Activated CD4-positive, alpha-beta memory T cell treated with anti-CD3 and anti-CD28 coated beads for 36 hours (primary cell): ENCODE measurements at places on chromosomes 16 and 17.

- DNase-seq, result no peak
Observed at GRCh38 chr17:42519546-42520491, 16.2 kb upstream of the NAGLU start.

DNA sequence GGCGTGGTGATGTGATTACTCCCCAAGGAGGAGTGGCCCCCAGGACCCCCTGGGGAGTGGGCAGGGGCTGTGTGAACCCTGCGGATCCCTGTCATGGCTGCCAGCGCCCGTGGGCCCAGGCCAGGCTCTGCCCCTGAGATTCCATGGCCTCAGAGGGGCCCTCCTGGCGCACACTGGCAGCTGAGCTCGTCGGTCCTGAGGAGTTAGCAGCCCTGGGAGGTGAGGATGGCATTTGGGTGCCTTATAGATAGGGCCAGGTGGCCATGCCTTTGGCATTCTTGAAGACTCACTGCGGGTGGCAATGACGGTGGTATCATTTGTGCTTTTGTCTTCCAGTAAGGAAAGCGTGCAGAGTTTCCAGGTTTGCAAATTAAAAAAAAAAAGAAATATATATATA lies 146.8 kb upstream of the GSE1 start:
- no peak for DNase-seq

GRCh38 chr16:78929841-78930240 lies 670.7 kb downstream of the MAF start:
- DNase-seq, result no peak

- peak; percentile 83 for DNase-seq
Observed at GRCh38 chr16:27315333-27316037, 1.7 kb downstream of the IL4R start.

DNA sequence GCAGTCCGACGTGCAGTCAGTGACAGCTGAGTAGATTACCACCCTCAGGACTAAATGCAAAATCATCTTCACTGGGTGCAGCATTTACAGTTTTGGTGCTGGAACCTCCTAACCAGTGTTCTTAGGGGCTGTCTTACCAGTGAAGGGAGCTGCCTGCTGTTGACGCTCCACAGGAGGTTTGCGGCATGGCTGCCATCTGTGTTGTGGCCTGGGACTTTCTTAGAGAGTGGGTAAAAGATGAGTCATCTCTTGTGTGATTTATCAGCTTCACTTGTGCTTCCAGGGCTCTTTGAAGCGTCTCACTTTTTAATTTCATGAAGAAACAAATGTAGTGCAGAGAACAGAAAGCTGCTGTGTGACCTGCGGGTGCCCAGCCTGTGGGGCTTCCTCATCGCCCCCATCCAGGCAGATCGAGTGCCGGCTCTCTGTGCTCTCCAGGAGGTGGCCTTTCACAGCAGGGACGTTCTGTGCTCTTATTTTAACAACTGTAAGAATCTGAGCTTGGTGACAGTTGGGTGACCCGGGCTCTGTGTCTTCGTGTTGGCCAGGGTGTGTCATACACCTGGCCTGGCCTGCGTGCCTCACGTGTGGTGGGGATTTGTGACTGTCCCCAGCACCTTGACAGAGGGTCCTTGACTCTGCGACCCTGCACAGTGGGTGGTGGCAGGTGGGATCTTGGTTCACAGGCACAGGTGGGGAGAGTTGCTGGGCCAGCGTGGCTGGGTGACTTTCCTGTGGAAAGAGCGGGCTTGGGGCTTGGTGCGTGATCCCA lies 24.3 kb upstream of the ZNF750 start:
- peak; percentile 95 for DNase-seq
